ENCODE measurements at places on chromosomes 11 and 22.

DNA sequence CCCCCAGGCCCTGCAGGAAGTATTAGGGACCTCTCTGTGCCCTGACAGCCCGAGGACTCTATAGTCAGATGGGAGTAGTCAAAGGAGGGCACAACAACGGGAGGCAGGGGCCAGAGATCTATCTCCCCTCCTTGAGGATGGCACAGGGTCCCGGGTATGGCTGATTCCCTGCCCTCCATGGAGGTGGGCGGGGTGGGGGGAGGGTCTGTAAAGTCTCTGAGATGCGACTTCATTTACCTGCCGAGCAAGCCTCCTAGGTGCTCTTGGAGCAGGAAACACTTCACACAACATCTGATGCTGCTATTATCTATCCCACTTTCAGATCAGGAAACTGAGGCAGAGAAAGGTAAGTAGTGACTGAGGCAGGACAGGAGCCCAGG is 769 bp upstream of the CDC42EP1 start:
- DNase-seq, result no peak

DNA sequence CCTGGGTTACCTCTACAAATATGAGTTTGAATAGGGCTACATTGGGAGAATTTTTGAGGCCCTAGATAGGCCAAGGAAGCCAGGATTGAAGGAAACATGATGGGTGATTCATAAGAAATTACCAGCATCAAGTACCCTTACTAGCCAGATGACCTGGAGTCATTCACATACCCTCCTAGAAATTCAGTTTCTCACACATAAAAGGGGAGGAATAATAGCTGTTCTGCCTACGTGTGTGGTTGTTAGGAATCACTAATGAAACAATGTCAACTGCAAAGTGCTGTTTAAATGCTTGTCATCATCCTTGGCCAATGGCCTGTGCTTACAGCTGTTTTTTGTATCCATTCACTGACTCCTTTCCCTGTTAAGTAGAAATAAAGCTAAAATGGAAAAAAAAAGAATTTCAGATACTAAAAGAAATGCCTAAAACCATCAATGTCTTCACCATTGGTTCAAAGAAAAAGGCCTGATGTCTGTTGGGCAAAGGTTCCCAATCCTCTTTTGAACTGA is 114.4 kb downstream of the NCAM1 start:
- DNase-seq, result no peak

DNA sequence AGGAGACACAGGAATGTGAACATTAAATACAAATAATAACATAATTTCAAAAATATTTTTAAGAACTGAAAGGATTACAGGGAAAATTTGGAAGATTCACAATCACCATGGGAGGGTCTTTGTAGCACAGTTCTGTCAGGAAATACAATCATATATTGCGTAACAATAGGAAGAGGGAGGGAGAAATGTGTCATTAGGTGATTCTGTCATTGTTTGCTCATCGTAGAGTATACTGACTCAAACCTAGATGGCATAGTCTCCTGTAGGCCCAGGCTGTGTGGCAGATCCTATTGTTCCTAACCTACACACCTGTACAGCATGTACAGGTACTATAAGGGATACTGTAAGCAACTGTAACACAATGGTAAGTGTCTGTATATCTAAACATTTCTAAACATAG is 330.4 kb downstream of the BRD1 start:
- DNase-seq, result no peak

GRCh38 chr11:47437218-47437745 is 11.0 kb upstream of the PSMC3 start:
- DNase-seq, result no peak

- no peak for DNase-seq
These were observed 5.2 kb downstream of the IGLL1 start for GRCh38 chr22:23574877-23575276.

- DNase-seq, result no peak
These were observed 417 bp upstream of the PHETA2 start for GRCh38 chr22:42073621-42074041.

GRCh38 chr11:15097411-15097810 is 17.3 kb upstream of the INSC start:
- no peak for DNase-seq
